Sciatic nerve (tissue), 2 donors: ENCODE measurements at places on chromosomes 2 and 18. TPM values are rescaled to one million over a fixed set of nuclear protein-coding genes. Genes with fewer than 3 reads are reported as not detected.

DNA sequence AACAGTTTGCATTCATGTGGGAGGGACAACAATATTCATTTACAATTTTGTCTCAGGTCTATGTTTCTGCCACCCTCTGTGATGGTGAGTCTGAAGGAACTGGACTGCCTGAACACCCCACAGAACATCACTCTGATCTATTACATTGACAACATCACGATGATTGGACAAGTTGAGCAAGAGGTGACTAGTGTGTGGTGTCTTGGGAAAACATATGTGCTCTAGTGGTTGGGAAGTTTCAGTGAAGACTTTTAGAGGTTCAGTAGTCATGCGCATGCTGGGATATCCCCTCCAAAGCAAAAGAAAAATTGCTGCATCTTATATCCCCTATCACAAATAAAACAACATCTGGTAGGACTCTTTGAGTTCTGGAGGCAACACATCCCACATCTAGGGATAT lies 18.6 kb upstream of the CTLA4 start:
- DNase-seq = no peak

GRCh38 chr2:217402761-217403383 lies 543.0 kb upstream of the TNP1 start:
- peak; percentile 65 for DNase-seq

GRCh38 chr18:75638776-75639471 lies 211.4 kb upstream of the SMIM21 start:
- no peak for DNase-seq

The SERPINB10 gene
- not detected for total RNA-seq

DNA sequence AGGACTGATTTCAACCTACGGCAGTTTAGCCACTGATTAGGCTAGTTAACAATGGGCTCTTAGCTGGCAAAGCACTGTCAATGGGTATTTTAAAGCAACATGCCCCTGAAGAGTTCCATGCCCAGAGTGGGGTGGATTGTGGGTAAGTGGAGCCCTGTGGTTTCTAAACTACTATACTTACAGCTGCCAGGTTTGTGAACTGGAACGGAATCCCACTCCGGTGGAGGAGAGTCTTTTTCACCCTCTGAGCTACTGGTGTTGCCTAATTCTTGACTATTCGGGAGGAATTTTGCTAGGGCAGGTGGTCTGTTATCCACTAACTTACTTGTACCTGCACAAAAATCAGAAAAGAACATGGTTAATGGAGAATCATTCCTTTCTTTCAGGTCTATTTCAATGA lies 52.6 kb downstream of the ZAP70 start:
- no peak for DNase-seq

GRCh38 chr2:175035806-175036205 lies 30.6 kb upstream of the CHN1 start:
- no peak for DNase-seq

DNA sequence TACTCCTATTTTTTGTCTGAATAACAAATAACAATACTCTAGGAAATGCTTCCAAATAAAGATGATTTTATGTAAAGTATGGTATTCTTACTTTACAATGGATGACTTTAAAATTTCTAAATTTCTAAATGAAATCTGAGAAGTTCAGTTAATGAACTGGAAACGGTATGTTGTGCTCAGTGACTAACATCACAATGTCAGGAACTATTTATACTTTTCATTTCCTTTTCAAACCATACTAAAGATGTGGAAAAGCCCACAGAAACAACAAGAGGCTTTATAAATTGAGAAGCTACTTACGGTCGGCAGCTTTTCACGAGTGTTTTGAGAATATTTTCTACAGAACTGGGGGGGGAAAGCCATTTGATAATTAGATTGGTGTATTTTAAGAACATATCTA lies 31.1 kb downstream of the PSME4 start:
- DNase-seq = no peak

DNA sequence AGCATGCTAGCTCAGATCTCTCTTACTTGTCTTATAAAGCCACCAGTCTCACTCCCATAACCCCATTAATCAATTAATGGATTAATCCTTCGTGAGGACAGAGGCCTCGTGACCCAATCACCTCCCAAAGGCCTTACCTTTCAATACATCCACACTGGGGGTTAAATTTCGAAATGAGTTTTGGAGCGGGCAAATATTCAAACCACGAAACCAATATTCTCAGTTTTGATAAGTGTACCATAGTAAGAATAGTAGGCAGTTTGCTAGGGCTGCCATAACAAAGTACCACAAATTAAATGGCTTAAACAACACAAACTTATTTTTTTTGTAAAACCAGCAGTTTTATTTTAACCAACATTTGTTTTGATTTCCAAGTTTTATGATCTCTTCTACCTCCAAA lies 15.2 kb downstream of the HIBCH start:
- DNase-seq = no peak

The ANKRD39 gene
- 15.9 TPM for total RNA-seq

DNA sequence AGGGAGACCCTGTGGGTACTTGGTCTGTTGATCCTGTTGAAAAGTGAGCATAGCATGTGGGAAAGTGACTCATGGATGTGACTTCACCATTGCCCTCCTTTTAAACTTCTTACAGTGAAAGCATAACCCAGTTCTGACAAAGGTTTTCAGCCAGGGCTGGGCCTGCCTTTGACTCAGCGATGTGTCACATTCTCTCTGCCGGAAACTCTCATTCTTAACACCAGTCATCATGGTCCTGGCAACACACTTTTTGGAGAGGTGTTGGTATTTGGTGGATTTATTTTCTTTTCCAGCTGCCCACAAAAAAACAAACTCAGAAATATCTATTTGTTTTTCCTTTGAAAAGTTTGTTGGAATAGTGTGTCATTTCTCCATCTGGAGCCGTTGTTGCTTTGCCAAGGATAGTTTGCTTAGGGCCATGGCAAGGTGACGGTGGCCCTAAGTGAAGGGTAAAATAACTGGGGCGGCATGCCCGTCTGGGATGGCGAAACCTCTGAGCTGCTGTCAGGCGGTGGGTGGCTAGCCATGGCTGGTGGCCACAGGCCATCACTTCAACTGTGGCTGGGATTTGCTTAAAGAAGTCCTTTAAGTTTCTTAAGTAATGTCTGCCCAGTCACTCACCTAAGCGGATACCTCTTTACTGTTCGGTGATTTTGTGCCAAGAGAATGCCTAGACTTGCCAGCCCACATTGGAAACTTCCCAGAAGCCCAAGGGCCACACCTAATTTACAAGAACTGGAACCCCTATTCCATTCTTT lies 123.3 kb downstream of the LTBP1 start:
- DNase-seq = no peak

- no peak for DNase-seq
Observed at GRCh38 chr18:13287372-13287771, 68.8 kb downstream of the LDLRAD4 start.

GRCh38 chr18:3704556-3705344 lies 254.8 kb downstream of the TGIF1 start:
- no peak for DNase-seq

GRCh38 chr2:173226899-173227698 lies 127.6 kb upstream of the CDCA7 start:
- DNase-seq = no peak
